ENCODE measurements at places on chromosomes 11 and 22.
A peak's percentile ranks its signal among the peaks of the same experiment; 100 is the strongest.

DNA sequence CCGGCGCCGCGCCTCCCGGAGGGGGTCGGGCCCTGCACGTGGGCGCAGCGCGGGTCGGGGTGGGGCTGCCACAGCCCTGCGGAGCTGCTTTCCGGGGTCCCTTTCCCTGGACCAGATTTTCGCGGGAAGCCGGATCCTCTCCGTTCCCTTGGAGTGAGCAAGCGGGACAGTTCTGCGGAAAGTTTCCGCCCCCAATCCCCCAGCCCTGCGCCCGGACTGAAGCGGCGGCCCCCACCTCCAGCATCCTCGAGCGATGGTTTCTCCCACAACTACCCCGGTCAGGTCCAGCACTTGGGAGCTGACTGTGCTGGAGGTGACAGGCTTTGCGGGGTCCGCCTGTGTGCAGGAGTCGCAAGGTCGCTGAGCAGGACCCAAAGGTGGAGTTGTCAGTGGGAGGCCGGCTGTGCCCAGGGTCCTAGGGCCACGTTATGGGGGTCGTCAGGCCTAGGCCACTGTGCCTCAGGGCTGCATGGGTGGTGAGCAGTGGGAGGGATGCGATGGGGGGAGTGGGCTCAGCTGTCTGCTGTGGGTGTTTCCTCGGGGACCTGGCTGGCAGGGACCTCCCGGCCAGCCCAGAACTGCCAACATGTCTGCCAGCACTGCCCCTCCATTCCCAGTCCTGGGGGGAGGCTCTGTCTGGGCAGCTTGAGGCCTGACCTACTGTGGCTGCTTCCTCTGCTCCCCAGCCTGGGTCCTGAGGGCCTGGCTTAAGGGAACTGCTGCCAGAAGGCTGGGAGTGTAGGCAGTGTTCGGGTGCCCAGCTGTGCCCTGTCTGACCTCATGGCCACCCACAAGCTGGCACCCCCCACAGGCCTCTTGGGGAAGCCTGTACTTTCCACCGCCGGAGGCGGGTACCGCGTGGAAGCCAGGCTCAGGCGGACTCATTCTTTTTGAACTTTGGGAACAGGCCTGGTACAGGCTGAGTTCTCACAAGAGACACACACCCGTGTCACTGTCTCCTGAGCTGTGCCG, 726 bp downstream of the ST3GAL4 start:
- DNase-seq = no peak

- no peak for DNase-seq
Measured at GRCh38 chr11:12100429-12100828, 10.0 kb upstream of the MICAL2 start.

- DNase-seq = no peak
Measured at GRCh38 chr11:57763568-57763967, 2.0 kb downstream of the CTNND1 start.

DNA sequence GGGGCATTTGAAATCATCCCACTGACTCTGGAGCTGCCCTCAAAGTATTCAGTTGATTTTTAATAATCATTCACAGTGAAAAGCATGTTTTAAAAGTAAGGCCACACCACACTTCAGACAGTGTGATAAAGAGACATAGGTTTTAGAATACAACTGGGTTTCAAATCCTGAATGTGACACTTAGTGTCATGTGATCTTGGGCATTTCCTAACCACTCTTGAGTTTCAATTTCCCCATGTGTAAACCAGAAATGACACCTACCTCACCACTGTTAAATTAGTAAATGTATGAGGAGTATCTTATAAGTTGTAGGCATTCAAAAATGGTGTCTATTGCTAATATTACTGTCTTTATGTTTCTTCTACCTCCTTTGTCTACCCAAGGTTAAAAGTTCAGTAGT, 5.4 kb downstream of the TMEM123 start:
- DNase-seq = no peak

DNA sequence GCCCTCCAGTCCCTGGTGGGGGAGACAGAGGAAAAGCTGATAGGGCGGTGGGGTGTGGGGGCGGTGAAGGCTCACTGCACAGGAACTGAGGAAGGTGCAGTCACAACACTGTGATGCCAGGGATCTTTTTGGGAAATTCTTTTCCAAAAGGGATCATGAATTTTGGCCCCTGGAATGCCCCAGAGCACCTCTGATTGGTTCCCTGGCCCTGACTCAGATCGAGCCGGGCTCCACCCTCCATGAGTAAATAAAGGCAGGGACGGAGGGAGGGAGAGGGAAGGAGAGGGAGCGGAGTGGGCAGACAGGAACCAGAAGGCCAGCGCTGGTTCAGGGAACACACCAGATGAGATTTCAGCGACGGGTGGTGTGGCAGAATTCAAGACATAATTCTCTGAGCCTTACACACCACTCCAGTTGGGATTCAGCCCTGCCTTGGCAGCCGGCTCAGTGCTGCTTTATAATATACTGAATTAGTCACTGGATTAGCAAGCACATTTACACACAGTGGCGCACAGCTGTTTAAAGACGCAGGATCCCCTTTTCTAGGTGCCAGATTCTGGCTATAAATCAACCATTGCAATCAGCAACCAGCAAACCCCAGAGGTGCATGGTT, 80.3 kb downstream of the ETS1 start:
- DNase-seq = peak; percentile 53

- DNase-seq = no peak
Measured at GRCh38 chr11:129951201-129951865, 51.3 kb downstream of the PRDM10 start.

DNA sequence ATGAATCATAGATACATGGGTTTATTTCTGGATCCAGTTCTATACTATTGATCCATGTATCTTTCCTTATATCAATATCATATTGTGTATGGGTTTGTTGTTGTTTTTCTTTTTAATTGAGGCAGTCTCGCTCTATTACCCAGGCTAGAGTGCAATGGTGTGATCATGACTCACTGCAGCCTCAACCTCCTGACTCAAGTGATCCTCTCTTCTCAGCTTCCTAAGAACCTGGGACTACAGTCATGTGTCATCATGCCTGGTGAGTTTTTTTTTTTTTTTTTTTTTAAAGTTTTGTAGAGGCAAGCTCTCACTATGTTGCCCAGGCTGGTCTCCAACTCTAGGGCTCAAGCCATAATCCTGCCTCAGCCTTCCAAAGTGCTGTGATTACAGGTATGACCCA, 1589.4 kb upstream of the TENM4 start:
- no peak for DNase-seq

GRCh38 chr11:102522312-102523188, 8.0 kb downstream of the MMP7 start:
- DNase-seq = no peak

DNA sequence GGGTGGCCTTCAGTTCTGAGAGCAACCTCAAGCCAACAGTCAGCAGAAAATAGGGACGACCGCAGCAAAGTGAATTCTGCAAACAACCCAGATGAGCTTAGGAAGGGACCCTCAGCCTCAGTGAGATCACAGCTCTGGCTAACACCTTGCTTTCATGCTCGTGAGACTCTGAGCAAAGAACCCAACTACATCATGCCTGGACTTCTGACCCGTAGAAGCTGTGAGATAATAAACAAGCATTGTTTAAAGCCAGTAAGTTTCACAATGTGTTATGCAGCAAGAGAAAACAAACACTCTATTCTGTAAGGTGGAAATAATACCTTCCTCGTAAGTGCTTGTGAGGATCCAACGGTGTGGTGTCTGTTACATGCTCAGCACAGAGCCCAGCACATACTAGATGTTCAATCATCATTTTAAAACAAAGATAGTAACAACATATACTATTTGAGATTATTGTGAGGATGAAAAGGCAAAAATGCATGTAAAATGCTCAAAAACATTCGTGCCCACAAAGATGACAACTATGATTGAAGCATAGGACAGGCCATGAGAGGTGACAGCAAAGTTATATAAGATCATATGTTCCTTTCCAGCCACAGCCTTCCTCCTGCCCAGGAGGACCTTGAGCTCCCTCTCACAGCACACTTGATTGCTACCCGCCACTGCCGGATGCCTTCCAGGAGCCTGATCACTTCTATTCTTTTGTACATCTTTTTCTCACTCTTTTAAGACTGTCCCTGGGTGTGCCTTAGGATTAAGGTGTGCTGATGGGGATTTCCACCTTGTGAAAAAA, 433.3 kb downstream of the BUD13 start:
- no peak for DNase-seq

- no peak for DNase-seq
Measured at GRCh38 chr11:47987310-47987709, 7.0 kb downstream of the PTPRJ start.

- DNase-seq = peak; percentile 87
Measured at GRCh38 chr11:110069158-110069737, 23.9 kb upstream of the ZC3H12C start.

DNA sequence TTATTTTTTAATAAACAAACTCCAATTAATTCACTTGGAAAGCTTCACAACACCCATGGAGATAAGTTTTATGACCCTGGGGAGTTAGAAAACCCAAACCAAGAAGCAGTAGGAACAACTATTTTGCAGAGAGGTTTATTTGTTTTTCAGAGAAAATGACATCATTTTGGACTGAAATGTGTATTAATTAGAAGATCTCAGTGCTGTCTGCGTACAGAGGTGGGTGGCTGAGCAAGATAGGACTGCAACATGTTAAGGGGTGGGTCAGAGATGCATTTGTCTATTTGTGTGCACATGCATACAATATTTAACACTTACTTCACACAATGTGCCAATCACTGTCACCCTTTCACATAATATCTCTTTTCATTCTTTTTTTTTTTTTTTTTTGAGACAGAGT, 1.1 kb downstream of the SCGB1A1 start:
- no peak for DNase-seq

DNA sequence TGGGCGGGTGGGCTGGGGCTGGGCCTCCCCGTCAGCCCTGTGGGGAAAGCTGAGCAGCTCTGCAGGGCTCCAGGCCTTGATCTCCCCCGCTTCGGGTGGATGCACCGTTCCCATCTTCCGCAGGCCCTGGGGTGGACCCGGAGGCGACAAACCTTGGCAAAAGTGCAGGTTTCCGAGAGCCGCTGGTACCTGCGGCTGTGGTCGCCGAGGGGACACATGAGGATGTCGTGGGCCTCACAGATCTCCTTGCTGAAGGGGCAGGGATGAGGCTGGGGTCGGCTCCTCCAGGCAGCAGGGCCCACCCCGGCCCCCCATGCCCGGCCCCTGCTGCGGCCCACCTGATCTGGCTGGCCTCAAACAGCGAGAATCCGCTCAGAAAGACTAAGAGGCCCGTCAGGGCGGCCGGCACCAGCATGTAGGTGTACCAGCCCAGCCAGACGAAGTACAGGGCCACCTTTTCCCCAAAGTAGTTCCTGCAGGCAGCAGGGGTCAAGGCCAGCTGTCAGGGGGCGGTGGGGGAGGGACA, 11.8 kb downstream of the ANO9 start:
- DNase-seq = no peak

DNA sequence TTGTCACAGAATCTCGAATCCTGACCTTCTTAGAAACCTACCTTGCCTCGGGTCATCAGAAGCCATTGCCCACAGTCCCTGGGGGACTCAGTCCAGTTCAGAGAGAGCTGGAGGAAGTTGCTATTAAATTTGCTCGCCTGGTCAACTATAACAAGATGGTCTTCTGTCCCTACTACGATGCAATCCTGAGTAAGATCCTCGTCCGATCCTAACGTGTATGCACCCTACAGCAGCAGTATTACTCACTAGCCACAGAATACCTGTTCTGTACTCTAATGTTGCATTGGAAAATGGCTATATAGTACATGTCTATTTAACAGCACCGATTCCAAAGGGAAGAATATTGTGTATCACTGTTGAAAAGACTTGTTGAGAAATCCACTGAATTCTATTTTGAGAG, 33.1 kb downstream of the TCP11L1 start:
- DNase-seq = no peak

GRCh38 chr11:1864831-1865665, 12.2 kb downstream of the LSP1 start:
- DNase-seq = no peak

- no peak for DNase-seq
Measured at GRCh38 chr11:110186456-110186855, 93.3 kb downstream of the ZC3H12C start.

GRCh38 chr22:25818541-25818940, 76.6 kb downstream of the MYO18B start:
- no peak for DNase-seq

DNA sequence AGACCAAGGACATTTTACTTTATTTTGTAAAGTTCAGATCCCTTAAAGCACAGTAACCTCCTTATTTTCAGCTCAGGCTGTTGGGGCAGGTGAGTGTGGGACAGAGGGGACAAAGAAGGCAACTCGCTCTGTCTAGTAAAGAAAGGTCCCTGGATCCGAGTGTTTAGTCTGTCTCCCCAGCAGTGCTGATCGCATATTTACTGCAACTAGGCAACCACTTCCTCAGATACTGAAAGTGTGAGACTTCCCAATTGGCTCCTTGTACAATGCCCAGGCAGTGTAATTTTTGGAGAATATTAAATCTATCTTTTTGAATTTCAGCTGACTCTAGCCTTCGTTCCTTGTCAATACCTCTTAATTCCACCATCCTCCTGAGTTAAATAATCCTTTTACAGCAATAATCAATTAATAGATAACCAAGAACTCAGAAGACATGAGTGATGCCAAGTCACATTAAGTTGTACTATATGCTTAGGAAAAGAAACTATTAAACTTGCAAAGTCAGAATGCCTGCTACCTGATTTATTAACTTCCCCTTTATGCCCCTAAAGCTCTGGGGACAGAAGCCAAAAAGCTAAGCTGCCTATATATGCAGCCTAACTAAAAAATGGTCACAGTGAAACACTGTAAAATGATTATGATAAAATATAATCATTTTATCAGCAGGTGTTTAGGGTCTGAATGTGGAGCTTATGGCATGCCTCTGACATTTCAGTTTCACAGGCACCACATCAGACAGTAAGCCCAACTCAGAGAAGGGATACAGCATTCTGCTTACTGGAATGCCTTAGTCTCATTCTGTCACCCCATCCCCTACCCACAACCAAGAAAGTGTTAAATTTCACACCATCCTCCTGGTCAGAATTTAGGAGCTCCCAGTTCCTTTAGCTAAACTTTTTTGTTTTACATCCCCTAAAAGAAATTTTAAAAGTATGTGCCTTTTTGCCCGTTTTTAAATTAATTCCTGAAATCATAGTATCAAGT, 138.7 kb downstream of the TRIM44 start:
- DNase-seq = no peak

GRCh38 chr11:97570636-97571035, 1180.8 kb downstream of the JRKL start:
- no peak for DNase-seq

- DNase-seq = no peak
Measured at GRCh38 chr11:20013346-20014066, 146.8 kb downstream of the DBX1 start.

Data from SW 1271 (cell line).